ENCODE measurements at places on chromosomes 1 and 21.

GRCh38 chr1:240287722-240288121, 196.0 kb downstream of the FMN2 start:
- DNase-seq, result no peak

DNA sequence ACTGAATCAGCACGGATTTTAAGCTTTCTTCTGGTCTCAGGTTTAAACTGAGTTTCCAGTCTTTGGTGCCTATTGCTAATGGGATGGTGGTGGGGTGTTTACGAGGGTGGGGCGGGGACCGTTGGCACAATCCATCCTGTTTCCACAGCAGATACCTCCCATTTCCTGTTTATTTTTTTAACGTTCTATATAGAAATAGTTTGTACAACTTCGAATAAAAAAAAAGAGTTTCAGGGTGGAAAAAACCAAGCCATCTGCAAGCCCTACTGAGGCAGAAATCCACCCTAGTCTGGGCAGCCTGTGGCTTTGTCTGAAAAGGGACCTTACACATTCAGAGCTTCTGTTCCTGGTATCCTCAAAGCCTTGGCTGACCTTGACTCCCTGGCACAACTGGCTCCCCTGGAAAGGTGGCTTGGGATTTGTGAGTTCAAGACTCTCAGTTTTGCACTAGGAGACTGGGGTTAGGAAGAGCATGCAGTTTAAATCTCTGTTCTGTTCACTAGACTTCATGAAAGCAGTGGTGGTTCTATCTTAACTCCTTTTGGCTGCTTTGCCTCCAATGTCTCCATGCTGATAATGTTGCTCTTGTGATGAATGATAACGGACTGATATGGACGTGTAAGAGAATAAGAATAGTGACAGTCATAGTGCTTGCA, 46.7 kb downstream of the VANGL2 start:
- DNase-seq, result no peak

DNA sequence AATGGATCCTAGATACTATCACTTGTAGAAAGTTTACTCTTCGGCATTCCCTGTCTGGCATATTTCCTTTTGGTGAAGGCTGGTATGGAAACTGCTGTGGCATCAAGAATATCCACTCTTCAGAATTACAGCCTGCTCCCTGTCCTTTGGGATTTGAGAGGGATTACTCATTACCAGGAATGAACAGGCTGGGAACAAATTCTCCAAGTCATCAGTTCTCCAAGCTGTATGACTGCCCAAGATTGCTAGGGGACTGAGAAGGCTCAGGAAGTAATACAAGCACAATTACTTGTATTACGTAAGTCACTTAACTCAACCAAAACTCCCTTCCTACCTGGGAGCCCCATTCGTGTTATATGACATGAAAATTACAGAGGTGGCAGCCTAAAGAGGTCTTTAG, 49.6 kb downstream of the CD58 start:
- no peak for DNase-seq

GRCh38 chr21:20253261-20253660, 744.9 kb upstream of the NCAM2 start:
- no peak for DNase-seq

DNA sequence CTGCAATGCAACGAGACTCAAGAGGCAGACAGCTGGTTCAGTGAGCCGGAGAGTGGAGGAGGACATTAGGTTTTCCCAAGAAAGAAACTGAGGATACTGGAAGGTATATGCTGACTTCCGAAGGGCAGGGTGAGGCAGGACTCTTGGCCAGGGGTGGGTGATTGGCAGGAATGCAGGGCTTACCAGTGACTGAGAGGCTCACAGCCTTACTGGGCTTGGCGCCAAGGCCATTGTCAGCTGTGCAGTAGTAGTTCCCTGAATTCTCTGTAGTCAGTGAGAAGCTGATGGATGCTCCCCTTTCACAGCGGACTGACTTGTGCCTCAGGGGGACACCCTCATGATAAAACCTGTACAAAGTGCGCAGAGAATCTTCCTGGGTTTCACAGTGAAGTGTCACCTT, 9.6 kb downstream of the FCRL5 start:
- no peak for DNase-seq

- peak; percentile 21 for DNase-seq
Measured at GRCh38 chr1:147598621-147599361, 57.5 kb downstream of the BCL9 start.

DNA sequence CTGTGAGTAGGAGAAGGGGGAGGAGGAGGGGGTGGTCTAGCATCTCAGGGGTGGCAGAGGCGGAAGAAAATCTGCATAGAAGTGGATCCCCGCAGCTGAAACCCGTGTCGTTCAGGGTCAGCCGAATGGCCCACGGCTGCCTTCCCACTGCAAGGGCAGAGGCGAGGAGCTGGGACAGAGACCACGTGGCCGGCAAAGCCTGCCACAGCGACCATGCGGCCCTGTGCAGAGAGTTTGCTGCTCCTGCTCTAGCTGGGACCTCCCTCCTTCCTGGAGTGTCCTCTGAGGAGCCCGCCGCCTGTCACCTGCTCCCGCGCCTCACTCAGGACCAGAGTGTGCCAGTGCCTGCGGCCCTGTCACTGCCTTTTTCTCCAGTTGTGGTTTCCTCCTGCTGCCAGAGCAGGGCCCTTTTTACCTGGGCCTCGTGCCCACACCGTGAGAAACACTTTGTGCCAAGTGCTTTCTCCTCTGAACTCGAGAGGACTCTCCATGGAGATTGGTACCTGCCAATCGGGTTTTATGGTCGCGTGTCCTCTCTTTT, 5.4 kb upstream of the TRPM2 start:
- no peak for DNase-seq

GRCh38 chr1:57468641-57469523, 45.0 kb upstream of the DAB1 start:
- DNase-seq, result no peak

GRCh38 chr1:83698644-83699043, 300.3 kb downstream of the TTLL7 start:
- DNase-seq, result no peak

DNA sequence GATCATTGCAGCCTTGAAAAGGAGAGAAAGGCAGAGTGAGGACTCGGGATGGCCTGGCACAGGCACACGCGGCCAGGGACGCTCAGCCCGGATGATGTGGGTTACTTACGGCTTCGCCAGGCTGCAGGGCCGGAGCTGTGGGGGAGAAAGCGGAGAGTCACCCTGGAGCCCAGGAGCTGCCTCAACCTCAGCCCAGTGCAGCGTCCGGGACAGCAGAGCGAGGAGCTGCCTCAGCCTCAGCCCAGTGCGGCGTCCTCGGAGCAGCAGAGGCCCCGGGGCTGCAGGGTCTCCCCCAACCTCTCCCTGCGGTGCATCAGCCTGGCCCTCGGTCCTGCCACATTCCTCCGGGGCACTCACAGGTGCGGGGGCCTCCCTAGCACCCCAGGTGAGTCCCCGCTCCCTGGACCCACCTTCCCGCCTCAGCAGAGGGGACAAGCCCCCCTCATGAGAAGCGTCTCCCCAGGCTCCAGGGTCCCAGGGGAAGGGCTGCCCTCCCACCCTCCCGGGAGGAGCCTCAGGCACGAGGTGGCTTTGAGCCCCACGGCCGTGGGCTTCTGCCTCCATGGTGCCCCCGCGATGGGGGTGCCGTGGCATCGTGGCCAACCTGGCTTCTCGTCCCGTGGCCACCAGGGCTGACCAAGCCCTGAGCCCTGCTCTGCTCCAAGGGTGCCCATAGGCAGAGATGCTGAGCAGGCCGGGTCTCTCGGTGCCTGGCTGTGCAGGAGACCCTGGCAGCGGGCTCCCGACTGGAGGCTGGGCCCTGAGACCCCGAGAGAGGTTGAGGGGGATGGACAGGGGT, 10.5 kb upstream of the RNF223 start:
- DNase-seq, result no peak

DNA sequence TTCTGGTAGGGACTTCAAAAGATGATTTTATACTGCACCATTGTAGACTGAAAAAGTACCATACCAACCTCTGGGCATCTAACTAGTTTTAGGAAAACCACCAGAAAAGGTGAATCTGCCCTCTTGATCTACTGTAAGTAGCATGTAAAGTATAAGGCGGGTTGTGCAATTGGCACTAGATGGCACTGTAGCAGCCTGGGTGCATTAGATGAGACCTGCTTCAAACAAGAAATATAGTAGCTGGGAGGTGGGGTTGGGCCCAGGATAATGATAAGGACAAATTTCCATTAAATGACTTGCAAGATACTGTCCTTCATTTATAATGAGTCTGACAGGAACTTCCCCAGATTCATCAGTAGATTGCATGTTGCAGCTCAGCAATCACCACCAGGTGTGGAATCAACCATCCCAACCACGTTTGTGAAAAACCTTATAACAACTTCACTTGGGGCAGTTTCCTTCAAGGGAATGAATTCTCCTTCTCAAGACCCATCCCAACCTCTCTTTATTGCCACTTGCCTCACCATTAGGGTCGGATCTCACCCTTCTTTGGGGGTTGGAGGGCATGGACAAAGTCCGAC, 37.3 kb upstream of the IL10 start:
- peak; percentile 21 for DNase-seq

DNA sequence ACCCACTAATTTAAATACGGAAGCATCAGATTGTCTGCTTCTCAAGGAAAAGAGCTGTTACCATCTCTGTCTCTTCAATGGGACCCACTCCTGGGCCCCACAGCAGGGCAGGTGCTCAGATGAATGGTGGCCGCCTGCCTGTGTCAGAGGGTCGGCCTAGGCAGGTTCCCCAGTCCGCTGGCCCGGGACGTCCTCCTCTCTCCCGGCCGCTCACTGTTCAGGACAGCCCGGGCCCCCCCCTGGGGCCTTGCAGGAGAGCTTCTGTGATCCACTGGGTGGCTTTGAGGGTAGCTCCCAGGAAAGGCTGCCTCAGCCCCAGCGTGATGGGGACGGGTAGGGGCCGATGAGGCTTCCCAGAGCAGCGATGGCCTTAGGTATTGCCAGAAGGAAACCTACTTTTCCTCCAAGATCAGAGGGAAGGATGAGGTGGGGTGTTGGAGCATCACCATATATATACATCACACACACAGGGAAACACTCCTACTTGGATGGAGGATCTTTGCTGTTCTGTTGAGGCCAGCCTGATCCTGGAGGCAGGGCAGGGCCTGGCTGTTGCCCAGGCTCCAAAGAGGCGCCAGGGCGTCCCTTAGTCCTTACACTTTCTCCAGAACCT, 231.3 kb downstream of the SDCCAG8 start:
- DNase-seq, result no peak

DNA sequence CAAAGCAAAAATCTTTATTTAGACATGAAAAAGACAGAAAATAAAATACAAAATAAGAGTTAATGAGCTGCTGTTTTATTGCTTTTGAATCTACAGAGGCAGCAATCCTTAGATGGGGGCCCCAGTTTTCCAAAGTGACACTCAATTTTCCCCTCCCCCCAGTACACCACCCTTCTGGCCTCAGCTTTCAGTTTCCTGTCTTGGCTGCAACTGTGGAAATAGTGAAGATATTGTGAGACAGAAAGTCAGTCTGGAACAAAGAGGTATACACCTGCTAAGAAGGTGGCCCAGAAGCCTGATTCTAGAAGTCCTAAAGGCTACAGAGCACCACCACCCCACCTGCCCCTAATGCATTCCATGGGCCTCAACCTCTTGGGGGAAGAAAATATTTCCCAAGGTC, 1.1 kb upstream of the MTMR11 start:
- no peak for DNase-seq

All from activated gamma-delta T cell treated with Interleukin-2 at 50 U/mL for 16 hours (primary cell).